ENCODE measurements at places on chromosomes 16 and 17. TPM values are rescaled to one million over a fixed set of nuclear protein-coding genes. Genes with fewer than 3 reads are reported as not detected.

GRCh38 chr17:50191359-50192143 lies 9.9 kb downstream of the COL1A1 start:
- H3K27me3 ChIP-seq, result no peaks in the 10 kb centered on the region
- no peaks in the 10 kb centered on the region for H3K4me1 ChIP-seq
- DNase-seq, result no peak
- no peaks in the 10 kb centered on the region for H3K36me3 ChIP-seq

- H3K4me1 ChIP-seq, result no peaks in the 10 kb centered on the region
- DNase-seq, result no peak
- H3K4me3 ChIP-seq, result no peak overlapping the region
- H3K36me3 ChIP-seq, result no peaks in the 10 kb centered on the region
Observed at GRCh38 chr16:17222871-17223401, 247.8 kb downstream of the XYLT1 start.

MMP25 gene
- total RNA-seq, result 0.67 TPM

GSG1L gene
- 0.08 TPM for total RNA-seq

DNA sequence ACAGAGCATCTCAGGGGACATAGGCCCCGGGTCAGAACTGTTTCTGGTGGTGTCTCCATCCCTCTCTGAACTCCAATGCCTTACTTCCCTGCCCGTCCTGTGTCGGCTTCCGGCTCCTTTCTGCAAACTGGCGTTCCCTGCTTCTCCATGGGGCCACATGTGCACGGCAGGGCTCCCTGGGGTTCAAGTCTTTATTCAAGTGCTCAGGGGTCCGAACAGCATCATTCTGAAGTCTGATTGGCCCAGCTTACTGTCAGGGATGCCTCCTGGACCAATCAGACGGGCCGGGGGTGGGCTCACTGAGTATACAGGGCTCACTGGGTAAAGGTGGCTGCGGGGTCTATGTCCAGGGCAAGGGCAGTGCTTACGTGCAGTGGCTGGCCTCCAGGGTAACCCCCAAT lies 17.1 kb downstream of the C16orf82 start:
- peaks cover 5% of the 10 kb centered on the region for H3K27me3 ChIP-seq
- no peak overlapping the region for H3K27ac ChIP-seq
- H3K36me3 ChIP-seq, result no peaks in the 10 kb centered on the region
- H3K4me1 ChIP-seq, result no peaks in the 10 kb centered on the region

GRCh38 chr17:27244491-27245223 lies 49.3 kb upstream of the WSB1 start:
- no peaks in the 10 kb centered on the region for H3K27me3 ChIP-seq
- DNase-seq, result no peak
- H3K4me3 ChIP-seq, result peak overlapping the region; percentile 25
- no peaks in the 10 kb centered on the region for H3K36me3 ChIP-seq
- H3K27ac ChIP-seq, result peak overlapping the region; percentile 46

GRCh38 chr16:19147126-19147525 lies 20.9 kb upstream of the SYT17 start:
- H3K36me3 ChIP-seq, result no peaks in the 10 kb centered on the region
- 0 out of 2 replicates have a peak, but pooled peaks cover 2% of the 10 kb centered on the region for H3K27me3 ChIP-seq
- no peak for DNase-seq
- no peak overlapping the region for H3K27ac ChIP-seq

KRT24 gene
- not detected for total RNA-seq

- H3K36me3 ChIP-seq, result no peaks in the 10 kb centered on the region
- no peaks in the 10 kb centered on the region for H3K4me1 ChIP-seq
- DNase-seq, result no peak
- no peak overlapping the region for H3K27ac ChIP-seq
Observed at GRCh38 chr16:64312980-64313379, 808.9 kb downstream of the CDH11 start.

TMEM238L gene
- total RNA-seq, result not detected

PDE6G gene
- total RNA-seq, result 0.85 TPM

- no peak for DNase-seq
- no peak overlapping the region for H3K4me3 ChIP-seq
- no peaks in the 10 kb centered on the region for H3K36me3 ChIP-seq
- H3K27me3 ChIP-seq, result no peaks in the 10 kb centered on the region
- no peaks in the 10 kb centered on the region for H3K4me1 ChIP-seq
Observed at GRCh38 chr17:41325611-41326010, 10.1 kb upstream of the KRTAP17-1 start.

- no peak overlapping the region for H3K27ac ChIP-seq
- H3K4me1 ChIP-seq, result no peaks in the 10 kb centered on the region
- no peak for DNase-seq
- H3K36me3 ChIP-seq, result no peaks in the 10 kb centered on the region
Observed at GRCh38 chr17:77058016-77058415, 82.8 kb upstream of the SEC14L1 start.

KAT8 gene
- 48.3 TPM for total RNA-seq

GRCh38 chr16:1550069-1550468 lies 16.6 kb downstream of the TMEM204 start:
- H3K27me3 ChIP-seq, result no peaks in the 10 kb centered on the region
- H3K36me3 ChIP-seq, result no peaks in the 10 kb centered on the region
- H3K4me3 ChIP-seq, result no peak overlapping the region
- no peak overlapping the region for H3K27ac ChIP-seq

DNA sequence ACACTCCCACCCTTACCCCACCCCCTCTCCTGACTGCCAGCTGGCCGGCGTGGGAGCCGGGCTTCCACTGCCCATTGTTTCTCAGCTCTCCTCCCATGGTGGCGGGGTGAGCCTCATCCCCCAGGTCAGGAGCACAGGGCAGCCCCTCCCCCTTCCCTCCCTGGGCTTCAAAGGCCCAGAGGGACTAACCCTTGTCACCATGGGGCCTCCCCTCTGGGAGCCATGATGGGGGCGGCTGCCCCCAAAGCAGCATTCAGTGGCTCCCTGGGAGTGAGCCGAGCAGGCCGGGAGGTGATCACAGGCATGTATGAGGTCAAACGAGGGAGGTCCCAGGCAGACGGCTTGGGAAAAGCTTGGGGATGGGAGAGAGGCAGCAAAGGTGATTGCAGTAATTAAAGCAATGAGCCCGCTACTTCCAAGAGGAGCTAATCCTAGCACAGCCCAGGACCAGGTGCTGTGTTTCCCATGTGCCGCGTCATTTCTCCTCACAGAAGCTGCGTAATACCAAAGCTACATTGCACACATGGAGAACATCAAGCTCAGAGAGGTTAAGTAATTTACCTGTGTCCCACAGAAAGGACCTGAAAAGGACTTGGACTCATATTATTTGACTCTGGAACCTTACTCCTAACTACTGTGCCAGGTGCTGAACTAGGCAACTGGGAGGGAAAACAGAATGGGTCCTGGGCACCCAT lies 24.5 kb downstream of the CDK5RAP3 start:
- H3K4me3 ChIP-seq, result no peak overlapping the region
- H3K27ac ChIP-seq, result no peak overlapping the region
- peaks cover 6% of the 10 kb centered on the region for H3K4me1 ChIP-seq
- H3K36me3 ChIP-seq, result no peaks in the 10 kb centered on the region
- DNase-seq, result no peak
